ENCODE measurements at places on chromosomes 11 and 22.

DNA sequence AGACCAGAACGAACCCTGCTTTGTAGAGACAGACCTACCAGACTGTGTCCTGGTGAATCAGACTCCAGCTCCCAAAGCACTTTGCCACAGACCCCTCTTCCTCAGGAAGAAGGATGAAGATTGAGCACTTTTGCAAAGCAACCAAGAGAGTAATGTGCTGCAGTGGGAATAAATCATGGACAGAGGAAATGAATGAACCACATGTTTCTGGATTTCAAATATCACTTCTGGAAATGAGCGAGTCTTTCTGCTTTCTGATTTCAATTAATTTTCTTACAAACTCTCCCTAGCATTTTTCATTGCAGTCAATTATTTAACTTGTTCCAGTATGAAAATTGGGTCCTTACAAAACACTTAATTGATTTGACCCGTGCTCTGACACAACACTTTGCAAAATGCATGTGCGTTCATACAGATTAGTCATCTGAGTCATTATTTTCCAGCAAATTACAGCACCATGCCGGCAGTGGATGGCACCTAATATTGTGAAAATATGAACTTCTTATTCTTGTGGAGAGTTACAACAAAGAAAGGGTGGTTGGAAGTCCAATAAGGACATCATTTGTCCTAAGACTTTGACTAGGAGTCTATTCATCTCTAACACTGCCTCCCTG, 315.9 kb upstream of the CCDC90B start:
- DNase-seq, result no peak
- no peaks in the 10 kb centered on the region for H3K4me1 ChIP-seq
- no peaks in the 10 kb centered on the region for H3K27me3 ChIP-seq
- no peaks in the 10 kb centered on the region for H3K36me3 ChIP-seq

DNA sequence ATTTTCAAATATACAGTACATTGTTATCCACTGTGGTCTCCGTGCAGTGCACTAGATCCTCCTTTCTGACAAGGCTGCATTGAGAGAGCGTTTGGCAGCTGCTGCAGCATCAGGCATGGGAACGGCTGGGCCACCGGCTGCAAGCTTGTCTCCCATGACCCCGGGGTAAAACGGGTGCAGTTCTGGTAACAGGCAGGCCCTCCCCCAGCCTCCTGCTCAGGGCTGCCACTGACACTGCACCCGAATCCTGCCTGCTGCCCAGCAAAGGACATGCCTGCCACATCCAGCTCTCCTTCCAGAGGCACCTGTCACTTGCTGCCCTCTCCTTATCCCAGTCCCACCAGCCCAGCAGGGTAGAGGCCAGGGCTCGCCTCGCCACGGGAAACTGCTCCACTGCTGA, 124.5 kb upstream of the TMEM45B start:
- DNase-seq, result no peak
- H3K36me3 ChIP-seq, result no peaks in the 10 kb centered on the region
- peaks cover 8% of the 10 kb centered on the region for H3K4me1 ChIP-seq
- H3K27ac ChIP-seq, result no peak overlapping the region
- no peaks in the 10 kb centered on the region for H3K27me3 ChIP-seq

GRCh38 chr11:9747828-9748227, 84.0 kb downstream of the SWAP70 start:
- no peaks in the 10 kb centered on the region for H3K27me3 ChIP-seq
- no peak for DNase-seq
- H3K4me3 ChIP-seq, result no peak overlapping the region
- no peaks in the 10 kb centered on the region for H3K4me1 ChIP-seq
- no peaks in the 10 kb centered on the region for H3K36me3 ChIP-seq

DNA sequence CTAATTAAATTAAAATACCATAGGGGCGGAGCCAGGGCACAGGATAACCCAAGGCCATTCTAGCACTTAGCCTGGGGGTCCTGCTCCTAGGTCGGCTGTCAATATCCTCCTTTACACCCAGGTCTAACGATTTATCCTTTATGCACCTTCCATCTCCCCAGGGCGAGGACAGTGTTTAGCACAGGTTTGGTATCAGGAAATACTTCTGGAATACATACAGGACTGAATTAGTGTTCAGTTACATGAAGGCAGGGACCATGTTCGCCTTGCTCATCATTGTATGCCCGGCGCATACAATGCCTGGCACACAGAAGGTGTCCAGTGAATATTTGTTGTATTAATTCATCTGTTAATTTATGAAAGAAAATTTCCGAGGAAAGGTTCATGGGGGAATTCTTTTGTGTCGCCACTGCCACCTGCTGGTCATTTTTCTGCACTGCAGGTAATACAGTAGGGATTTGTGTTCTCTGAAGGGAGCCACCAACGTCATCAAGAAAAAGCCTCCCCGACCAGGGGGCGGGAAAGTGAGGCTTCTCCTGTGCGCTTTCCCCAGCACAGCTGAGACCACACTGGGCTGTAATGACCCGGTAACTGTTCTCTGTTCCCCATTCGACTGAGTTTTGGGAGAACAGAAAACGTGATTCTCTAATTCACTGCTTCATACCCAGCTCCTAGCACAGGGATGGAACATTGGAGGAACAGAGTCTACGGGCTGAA, 68.7 kb upstream of the ASPHD2 start:
- H3K27me3 ChIP-seq, result peaks cover 4% of the 10 kb centered on the region
- H3K4me3 ChIP-seq, result no peak overlapping the region
- H3K4me1 ChIP-seq, result peaks cover 7% of the 10 kb centered on the region
- no peaks in the 10 kb centered on the region for H3K36me3 ChIP-seq
- H3K27ac ChIP-seq, result no peak overlapping the region
- DNase-seq, result peak; percentile 72

DNA sequence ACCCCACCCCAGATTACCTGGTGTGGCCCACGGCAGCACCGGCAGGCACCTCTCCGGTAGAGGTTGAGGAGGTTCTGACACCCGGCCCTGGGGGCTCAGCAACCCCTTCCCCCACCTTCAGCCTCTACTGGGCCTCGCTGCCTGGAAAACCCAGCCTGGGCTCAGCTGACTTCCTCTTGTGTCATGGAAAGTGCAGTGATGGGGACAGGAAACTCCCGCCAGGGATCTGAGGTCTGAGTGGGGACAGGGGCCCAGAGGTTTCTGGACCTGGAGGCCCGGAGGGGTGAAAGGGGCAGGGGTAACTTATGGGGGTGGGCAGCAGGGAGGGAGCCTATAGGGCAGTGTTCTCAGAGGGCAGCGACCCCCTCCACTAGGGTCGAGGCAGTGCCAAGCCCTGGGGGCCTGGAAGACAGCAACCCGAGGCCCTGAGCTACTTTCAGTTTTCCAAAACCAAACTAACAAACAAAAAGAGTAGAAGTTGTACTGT, 10.0 kb upstream of the CD5 start:
- H3K4me1 ChIP-seq, result peaks cover 22% of the 10 kb centered on the region
- H3K36me3 ChIP-seq, result no peaks in the 10 kb centered on the region
- H3K27me3 ChIP-seq, result no peaks in the 10 kb centered on the region
- peak overlapping the region; percentile 28 for H3K4me3 ChIP-seq
- no peak overlapping the region for H3K27ac ChIP-seq
- DNase-seq, result no peak

- H3K27ac ChIP-seq, result no peak overlapping the region
- no peaks in the 10 kb centered on the region for H3K4me1 ChIP-seq
- H3K36me3 ChIP-seq, result no peaks in the 10 kb centered on the region
Measured at GRCh38 chr11:126969865-126970479, 30.6 kb downstream of the KIRREL3 start.

DNA sequence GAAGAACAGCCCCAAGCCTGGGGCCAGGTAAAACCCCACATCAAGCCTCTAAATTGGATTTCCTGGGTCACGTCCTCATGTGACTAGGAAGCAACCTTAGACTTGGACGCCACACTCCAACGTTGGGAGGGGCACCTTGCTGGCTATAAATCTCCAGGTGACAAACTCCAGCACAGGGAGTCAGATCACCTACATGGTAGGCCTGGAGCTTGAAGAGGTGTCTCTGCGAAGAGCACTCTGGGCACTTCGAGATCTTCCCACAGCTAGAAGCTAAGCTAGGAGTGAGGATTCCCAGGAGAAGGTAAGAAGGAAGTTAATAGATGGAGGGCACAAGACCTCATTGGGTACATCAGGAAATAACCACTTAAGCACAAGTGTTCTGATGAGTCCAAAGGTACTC, 77.1 kb upstream of the GNAZ start:
- no peaks in the 10 kb centered on the region for H3K4me1 ChIP-seq
- H3K36me3 ChIP-seq, result no peaks in the 10 kb centered on the region
- H3K27me3 ChIP-seq, result no peaks in the 10 kb centered on the region
